Body of pancreas (tissue), 4 donors: ENCODE measurements at places on chromosomes 7 and 10. TPM values are rescaled to one million over a fixed set of nuclear protein-coding genes. Genes with fewer than 3 reads are reported as not detected.

DNA sequence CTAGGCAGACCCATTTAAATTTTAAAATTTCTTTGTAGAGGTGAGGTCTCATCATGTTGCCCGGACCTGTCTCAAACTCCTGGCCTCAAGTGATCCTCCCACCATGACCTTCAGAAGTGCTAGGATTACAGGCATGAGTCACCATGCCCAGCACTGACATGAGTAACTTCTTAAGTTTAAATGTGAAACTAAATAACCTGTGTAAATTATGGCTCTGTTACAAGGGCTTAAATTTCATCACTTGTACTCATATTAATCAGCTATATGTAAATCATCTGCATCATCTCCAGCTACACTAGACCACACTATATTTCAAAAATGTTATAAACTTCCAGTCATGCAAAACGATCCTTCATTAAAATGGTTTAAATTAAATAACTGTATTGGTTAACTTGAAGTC lies 56.1 kb downstream of the ATAD1 start:
- DNase-seq: no peak

DNA sequence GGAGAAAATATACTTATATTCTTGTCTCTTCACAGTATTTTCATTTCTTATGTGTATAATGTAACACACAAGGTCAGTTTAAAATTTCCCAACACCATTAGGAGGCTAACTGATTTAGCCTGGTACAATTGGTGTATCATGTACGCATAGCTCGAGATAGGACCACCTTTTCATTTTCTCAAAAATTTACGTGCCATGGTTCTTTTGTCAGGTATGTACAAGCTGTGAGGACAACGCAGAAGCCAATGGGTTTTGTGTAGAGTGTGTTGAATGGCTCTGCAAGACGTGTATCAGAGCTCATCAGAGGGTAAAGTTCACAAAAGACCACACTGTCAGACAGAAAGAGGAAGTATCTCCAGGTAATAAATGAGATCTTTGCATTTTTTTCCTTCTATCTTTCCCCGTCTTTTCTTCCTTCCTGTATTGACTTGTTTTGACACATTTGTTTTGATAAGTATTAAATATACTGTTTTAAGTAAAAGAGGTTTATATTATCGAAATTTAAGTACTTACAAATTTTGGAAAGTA lies 55.0 kb downstream of the TRIM24 start:
- no peak for DNase-seq

- no peak for DNase-seq
Observed at GRCh38 chr7:31027161-31027965, 24.7 kb upstream of the ADCYAP1R1 start.

DNA sequence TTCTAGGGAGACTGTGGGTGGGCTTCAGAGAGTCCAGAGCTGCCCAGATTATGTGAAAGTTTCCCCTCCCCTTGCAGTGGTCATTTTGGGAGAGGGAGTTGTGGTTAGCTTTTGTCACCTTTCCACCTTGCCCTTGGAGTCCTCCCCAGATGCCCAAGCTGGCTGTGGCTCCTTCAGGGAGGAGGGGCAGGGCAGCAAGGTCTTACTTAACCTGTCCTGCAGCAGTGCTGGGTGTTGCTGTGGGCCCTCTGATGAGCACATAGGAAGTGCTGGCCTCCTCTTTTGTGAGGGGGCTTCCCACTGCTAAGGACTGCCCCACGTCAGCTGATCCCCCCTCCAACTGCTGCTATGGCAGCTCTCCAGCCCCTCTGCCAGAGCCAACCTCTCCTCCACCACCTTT lies 17.6 kb upstream of the AQP1 start:
- peak; percentile 51 for DNase-seq

GRCh38 chr10:69912589-69912988 lies 110.9 kb downstream of the COL13A1 start:
- no peak for DNase-seq

GRCh38 chr7:17166824-17167379 lies 131.6 kb upstream of the AHR start:
- DNase-seq: no peak

DNA sequence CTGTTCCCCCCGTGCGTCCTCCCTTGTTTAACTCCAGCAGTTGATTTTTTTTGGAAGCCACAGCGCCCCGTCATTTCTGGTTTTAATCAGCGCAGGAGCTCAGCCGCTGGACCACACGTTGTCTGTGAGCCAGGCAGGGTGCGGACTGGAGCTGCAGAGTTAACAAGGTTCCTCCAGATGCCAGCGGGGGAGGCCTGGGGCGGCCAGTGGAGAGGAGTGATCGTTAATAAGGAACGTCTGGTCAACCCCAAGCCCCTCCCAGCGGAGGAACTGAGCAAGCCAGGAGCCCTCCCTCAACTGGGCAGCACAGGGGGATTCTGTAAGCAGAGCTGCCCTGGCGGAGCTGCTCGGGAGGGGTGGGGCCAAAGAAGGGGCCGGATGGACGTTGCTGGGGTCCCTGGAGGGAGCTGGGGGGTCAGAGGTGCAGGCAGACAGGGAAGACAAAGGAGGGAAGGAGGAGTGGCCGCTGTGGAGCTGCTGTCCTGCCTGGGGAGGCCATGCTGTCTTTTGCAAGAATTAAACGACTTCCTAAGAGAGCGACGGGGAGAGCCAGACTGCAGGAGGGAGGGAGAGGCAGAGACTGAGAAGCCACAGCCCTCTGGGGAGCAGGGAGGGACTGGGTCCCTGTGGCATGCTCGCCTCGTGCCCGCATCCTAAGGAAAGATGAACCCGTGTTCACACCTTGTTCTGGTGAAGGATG lies 537.1 kb upstream of the FOXK1 start:
- DNase-seq: no peak

- DNase-seq: peak; percentile 67
Observed at GRCh38 chr10:69801094-69801433, 642 bp upstream of the COL13A1 start.

GRCh38 chr7:85226361-85227085 lies 39.7 kb upstream of the SEMA3D start:
- no peak for DNase-seq

GRCh38 chr7:28044825-28045224 lies 135.8 kb downstream of the JAZF1 start:
- DNase-seq: no peak

DNA sequence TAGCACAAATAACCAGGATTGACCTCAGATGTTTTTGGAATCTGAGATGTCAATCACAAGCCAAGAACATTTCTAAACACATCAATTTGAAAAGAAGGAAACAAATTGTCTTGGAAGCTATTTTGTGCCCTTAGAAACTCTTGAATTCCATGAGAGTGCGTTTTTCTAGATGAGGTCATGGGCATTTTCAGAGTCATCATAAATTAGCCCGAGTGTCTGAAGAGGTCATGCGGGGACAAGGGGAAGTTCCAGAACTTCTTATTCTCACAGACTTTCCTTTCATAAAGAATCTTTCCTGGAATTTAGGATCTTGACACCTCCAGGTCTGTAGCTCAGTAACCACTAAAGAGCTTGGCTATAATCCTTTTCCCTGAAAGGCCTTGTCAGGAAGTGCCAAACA lies 28.2 kb downstream of the IL2RA start:
- no peak for DNase-seq

DNA sequence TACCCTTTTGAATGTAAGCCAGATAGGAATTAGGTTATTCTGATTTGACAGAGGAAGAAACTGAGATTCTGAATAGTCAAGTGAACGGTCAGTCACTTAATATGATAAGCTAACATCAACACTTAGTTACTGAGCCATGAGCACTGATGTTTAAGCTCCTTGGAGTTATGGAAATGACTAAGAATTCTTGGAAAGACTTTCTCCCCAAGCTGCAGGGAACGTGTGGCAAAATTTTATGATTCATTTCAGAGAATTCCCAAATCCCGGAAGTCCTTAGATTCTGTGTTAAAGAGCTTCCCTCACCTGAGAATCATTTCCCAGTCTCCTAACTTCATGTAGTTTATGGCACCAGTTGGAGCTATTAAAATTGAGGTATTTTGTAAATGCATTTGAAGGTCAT lies 330.9 kb downstream of the XPNPEP1 start:
- no peak for DNase-seq

DNA sequence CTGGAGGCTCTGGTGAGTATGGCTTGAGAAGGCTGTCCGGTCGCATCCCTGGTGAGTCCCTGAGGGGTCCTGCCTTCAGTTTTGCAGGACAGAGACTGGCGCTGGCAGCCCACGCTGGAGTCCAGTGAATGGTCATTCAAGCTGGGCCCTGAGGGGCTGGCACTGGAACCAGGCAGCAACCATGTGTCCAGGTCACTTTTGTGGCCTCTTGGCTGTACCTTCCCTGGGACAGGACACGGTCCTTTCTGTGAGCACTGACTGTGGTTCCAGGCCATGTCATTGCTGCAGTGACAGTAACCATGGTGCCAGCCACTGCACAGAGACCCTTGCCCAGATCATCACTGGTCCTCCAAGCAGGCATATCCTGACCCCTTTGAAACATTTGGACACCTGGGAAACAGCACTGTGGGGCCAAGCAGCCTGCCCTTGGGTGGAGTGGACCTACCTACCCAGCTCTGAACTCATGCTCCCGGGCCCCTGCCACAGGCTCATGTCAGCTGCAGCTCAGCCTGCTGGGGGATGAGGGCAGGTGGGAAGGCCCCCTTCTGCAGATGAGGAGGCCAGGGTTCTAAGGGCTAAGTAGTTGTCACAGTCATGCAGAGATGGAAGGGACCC lies 72.1 kb downstream of the ADCY1 start:
- DNase-seq: no peak

- DNase-seq: peak; percentile 64
Observed at GRCh38 chr7:12067156-12067831, 143.8 kb upstream of the TMEM106B start.

GRCh38 chr10:46048152-46048551 lies 2.1 kb upstream of the MSMB start:
- DNase-seq: no peak

GRCh38 chr7:25853314-25853713 lies 298.7 kb upstream of the NFE2L3 start:
- DNase-seq: no peak

- no peak for DNase-seq
Observed at GRCh38 chr10:31836569-31837406, 91.8 kb downstream of the ARHGAP12 start.

DNA sequence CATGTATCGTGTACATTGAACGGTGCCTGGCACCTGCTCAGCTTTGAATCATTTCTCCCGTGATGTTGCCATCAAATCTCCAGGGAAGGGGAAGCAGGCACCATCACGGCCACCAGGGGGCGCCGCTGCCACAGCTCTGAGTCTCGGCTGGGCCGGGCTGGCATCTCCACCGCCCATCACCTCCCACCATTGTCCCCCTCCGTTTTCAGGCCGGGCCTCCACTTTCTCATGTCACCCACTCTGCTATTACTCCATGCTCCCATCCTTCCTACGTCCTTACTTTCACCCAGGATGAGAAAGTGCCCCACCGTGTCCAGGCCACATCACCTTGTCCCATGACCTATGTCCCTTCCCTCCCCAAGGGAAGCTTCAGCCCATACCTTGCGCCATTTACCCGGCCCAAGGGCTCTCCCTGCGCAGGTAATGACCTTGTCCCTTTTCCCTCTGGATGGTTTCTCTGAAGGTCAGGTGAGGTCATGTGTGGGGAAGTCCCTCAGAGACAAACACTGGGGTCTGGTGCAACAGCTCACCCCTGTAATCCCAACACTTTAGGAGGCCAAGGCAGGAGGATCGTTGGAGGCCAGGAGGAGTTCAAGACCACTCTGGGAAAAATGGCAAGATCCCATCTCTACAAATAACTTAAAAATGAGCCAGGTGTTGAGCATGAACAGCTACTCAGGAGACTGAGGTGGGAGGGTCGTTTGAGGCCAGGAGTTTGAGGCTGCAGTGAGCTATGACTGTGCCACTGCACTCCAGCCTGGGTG lies 31.8 kb upstream of the OCM2 start:
- DNase-seq: peak; percentile 81

DNA sequence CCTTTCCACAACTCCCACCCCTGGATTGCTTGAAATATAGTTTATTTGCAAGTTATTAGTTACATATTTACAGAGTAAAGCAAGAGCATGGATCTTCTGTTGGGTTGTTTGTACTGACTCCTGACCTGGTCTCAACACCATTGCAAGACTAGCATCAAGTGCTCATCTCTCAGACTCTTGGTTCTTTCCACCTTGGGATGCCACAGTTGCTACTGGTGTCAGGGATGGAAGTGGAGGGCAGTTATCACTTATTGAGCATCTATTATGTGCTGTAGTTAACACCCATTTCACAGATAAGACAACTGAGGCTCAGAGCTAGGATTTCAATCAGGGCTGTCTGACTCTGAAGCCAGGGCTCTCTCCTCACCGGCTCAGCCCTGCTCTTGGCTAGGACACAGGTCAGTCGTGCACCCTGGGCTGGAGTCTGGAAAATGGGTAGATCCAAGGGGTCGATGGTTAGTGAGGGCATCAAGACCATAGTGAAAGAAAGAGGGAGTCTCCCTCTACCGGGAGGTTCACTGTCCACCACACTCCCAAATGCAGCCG lies 614 bp upstream of the ADAMTS14 start:
- DNase-seq: no peak

DNA sequence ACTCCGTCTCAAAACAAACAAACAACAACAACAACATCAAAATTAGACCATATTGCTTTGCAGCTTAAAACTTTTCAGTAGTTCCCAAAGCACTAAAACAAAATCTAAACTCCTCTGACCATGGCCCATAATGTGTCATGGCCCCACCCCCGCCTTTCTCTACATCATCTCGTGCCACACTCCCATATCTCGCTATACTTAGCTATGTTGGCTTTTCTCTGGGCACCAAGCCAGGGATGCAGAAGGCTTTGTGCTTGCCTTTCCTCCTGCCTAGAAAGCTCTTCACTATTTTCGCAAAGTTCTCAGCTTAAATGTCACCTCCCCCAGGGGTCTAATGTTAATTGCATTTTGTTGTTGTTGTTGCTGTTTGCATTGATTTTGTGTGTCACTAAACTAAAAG lies 15.1 kb upstream of the SLC16A12 start:
- peak; percentile 78 for DNase-seq

- DNase-seq: no peak
Observed at GRCh38 chr10:72367301-72367960, 12.7 kb upstream of the DNAJB12 start.

DNA sequence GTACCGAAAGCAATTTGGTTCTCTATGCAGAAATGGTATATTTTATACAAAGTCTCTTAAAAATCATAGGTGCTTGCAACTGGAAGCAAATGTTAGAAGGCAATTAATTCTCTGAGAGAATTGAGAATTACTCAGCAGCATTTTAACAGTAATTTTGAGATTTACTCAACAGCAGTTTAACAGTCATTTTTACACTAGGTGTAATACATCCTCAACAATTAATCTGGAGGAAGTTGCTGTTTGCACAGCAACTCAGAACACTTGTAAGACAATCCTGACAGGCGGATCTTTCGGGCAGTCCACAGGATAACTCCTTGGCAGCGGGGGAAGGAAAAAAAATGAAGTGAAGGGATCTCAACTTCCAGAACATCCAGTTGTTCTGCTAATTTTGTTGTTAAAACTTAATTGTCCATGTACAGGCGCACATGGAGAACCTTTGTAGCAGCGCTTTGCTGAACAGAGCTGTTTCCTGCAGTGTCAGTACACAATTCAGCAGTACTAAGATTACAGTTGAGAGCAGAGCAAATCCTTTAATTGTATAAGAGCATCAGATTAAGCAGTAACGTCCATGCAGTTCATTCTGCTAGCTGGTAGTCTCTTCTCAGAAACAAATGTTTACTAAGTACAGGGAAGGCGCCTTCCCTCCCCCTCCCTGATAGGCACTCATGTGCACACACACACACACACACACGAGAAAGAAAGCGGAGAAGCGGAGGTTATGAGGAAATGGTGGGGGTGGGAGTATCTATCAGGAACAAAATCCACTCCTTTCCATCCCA lies 43.8 kb downstream of the ENO4 start:
- no peak for DNase-seq

The EGFR gene
- total RNA-seq: 44.2 TPM

The PRF1 gene
- total RNA-seq: 6.3 TPM

The HOXA2 gene
- 0.66 TPM for total RNA-seq

The TMEM178B gene
- 1.0 TPM for total RNA-seq

The PLEKHS1 gene
- total RNA-seq: 7.6 TPM

The WDR86 gene
- 3.9 TPM for total RNA-seq
